ENCODE measurements at places on chromosomes 7 and 10.
A peak's percentile ranks its signal among the peaks of the same experiment; 100 is the strongest.

DNA sequence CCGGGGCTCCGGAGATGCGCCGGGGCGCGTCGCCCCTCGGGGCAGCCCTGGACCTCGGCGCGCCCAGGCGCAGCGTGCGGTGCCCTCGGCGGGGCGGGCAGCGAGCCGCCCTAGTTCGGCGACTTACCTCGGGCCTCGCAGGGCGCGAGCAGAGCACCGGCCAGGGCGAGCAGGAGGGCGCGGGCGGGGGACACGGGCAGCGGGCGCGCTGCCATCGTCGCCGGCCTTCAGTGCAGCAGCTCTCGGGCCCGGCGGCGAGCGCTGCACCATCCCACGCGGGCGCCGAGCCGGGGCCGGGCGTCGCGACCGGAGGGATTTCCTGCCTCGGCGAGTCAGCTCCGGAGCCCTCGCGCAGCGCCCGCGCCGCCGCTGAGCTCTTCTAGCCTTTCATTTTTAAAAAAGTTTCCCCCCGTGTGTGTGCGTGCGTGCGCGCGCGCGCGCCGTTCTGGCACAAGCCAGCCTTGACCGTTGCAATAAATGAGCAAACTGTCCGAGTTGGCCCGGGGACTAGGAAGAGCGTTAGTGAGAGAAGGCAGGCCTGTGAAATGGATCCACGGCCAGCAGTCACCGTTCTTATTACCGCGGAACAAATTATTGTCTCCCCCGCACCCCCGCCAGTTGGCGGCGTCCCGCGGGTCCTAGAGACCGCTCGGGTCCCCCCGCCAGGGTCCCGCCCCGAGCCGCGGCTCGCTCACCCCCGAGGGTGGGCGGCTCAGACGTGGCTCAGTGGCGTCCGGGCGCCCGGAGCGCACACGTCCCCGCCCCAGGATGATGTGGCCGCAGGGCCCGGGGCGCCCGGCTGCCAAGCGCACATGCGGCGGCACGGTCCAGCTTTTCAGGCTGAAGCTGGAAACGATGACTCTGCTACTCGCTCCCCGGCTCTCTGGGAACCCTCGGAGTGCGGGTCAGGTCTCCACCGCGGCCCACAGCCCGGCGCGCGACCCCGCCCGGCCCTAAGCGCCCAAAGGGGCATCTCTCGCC, at the start of gene ADAM12:
ADAM12 (minus strand) TSS at position 547 of the 981 bp plus-strand sequence; CDS start at position 215, 332 bp downstream.
- DNase-seq = peak; percentile 1

- DNase-seq = no peak
Observed at GRCh38 chr10:49053053-49053997, 62.0 kb downstream of the VSTM4 start.

DNA sequence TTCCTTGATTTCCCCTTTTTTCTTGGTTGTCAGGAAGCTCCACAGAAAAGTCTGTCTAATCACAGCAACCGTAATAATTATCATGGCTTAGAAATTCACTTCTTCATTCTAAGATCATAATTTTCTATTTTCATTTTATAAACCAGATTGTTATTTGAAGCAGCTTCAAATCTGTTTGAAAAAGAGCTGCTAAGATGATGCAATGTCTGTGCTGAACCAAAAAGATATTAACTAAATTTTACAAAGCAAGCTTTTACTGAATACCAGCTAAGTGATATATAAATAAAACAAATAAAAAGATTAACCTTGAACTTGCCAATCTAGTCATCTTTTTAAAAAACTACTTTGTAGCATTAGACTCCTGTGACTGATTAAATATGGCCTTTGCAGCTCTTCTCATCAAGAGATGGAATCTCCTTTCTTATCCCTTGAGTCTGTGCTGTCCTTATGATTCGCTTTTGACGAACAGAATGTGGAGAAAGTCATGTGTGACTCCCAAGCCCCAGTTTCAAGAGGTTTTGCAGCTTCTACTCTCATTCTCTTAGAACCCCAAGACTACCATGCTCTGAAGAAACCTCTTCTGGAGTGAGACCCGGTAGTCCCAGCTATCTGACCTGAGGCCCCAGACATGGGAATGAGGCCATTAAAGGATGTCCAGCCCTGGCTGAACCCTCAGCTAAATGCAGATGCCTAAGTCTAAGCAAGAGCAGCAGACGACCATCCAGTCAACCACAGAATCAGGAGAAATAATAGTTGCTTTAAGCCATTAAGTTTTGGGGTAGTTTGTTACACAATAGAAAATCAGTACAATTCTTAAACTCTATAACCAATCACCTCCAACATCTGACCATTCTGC, 14.4 kb downstream of the NAMPT start:
- no peak for DNase-seq

- no peak for DNase-seq
Observed at GRCh38 chr10:122786269-122786668, 59.4 kb downstream of the CUZD1 start.

DNA sequence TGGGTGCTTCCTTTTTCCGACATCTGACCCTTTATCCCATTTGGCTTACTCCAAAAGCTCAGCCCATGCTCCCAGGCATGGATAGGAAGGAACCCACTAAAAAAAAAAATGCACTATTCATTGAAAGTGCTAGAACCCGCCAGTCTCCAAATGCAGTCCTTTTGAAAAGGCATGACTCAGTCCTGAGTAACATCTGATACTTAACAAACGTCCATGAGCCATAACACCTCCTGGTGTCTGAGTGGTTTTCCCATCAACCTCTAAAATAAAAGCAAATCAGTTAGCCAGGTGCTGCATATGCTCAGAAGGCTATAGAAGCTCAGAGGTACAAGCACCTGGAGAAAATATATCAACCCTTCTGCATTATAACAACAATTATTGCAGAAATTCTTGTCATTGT, 45.0 kb upstream of the CACUL1 start:
- no peak for DNase-seq

DNA sequence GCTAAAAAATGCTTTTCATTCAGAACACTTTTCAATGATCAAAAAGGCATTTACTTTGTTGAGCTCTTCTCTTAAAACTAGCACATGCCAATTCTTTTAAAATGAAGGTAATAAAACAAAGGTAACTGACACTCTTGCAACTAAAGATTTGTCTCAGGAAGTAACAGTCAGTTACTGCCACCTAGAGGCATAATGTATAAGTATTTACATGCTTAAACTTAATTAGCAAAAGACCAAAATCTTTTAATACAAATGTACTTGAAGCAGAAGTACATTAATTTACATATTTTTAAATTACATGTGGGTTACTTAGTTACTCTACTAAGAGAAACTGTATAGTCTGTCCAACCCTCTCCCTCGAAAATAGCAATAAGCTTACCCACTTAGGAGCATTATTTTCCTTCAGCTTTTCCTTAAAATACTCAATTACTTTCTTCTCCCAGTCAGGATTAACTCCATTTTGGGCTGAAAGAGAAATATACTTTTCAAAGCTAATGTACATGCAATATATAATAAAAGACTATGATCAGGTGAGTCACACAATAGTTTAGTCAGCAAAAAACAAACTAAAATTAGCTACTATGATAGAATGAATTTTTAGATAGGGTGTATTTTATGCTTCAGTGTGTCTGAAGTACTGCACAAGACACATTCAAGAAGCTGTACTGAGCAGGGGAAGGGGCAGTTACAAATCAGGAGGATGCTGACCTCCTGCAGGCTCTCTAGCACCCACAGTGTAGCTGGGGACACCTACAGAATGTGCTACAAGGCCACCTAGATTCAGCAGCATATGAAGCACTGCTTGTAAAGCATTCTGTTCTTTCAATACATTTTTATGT, 13.0 kb downstream of the MCMBP start:
- no peak for DNase-seq

DNA sequence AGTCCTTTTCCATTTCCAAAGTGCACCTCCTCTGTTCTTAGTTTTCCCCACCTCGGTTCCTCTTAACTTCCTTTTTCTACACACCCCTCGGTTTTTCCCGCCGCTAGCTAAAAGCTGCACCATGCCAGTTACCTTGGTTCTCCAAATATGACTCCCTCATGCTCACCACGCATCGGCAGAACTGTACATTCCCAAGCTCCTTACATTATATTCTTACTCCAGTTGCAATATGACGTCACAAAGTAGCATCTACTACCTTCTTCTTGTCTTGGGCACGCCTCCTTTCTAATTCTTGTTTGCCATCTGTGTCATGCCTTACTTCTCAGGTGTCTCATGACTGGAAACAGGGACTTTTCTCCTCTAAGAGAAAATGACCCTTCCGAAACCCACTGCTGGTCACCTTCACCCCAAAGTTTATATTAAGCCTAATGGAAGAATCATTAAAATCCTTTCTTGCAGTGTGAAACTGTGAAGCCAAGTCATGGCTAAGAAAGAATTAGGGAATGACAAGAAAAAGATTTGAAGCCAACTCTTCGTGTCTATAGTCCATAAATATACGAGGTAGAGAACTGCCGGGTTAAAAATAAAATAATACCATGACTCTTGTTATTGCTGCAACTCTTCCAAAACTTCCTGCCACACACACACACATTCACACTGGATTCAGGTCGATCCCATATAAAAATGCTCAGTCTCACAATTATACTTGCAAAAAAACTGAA, 1.7 kb downstream of the ESYT2 start:
- DNase-seq = no peak

GRCh38 chr10:61157182-61157581, 213.2 kb upstream of the RHOBTB1 start:
- DNase-seq = no peak
